ENCODE measurements at places on chromosomes 7 and 10.

GRCh38 chr7:107564553-107565298 lies 955 bp downstream of the DUS4L start:
- DNase-seq: no peak

DNA sequence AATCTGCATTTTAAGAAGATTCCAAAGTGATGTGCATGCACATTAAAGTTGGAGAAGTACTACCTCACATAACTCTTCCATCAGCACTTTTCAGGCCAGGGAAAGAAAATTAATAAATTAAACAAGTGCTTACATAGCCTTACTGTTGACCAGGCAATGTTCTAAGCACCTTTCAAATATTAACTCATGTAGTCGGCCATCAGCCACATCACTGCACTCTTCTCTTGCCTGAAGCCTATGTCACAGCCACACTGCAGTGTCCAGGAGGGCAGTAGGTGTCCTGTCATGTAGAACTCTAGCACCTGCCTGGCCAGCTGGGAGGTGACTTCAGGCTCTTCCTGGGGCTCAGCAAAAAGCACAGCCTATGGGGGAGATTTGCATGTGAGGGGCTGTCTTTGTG lies 71.5 kb downstream of the CDK1 start:
- DNase-seq: no peak

- no peak for DNase-seq
These were observed 91.4 kb downstream of the EXOC4 start for GRCh38 chr7:133344275-133344674.

- DNase-seq: no peak
These were observed 1.6 kb upstream of the PILRA start for GRCh38 chr7:100371561-100372171.

DNA sequence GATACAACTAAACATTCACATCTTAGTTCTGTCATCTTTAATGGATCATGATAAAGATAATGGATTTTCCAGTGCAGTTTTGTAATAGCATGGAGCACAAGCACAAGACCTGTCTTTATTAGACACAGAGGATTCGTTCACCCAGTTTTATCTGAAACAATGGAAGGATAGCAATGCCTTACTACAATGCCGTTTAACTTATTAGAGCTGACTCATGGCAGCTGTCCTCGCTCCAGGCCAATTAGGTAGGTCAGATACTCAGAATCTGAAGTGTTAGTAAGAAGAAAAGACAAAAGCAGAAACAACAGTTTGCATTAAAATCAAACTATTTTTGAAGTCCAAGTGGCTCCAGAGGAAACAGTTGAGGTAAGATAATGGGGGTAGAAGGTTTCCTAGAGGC lies 12.8 kb downstream of the OR13A1 start:
- no peak for DNase-seq

- no peak for DNase-seq
These were observed 4.9 kb upstream of the KLHL7 start for GRCh38 chr7:23100697-23101096.

- DNase-seq: no peak
These were observed 625.1 kb upstream of the PCDH15 start for GRCh38 chr10:55426138-55426537.

GRCh38 chr7:105298439-105298894 lies 90.3 kb downstream of the SRPK2 start:
- no peak for DNase-seq

DNA sequence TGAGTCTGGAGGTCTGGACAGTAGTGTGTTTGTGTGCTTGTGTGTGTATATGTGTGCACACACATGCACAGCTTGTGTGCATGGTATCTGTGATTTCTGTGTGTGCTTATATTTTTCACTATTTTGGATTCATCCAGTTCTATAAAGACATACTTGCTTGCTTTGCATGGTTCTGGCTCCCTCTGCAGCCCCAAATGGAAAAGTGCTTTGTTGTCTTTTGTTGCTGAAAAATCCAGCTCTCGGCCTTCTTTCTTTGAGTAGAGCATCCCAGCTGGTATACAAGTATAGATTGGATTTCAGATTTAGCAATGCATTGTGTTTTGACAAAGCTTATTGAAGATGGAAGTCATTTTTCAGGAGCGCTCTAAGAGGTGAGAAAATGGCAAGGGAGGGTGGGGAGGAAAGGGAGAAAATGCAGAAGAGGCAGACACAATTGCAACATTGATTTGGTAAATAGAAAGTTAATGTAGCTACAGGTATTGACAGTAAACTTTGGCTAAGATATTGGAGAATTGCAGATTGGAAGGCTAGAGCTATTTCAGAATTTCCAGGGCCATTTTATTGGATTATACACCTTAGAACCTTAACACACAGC lies 333.9 kb downstream of the AUTS2 start:
- DNase-seq: no peak

DNA sequence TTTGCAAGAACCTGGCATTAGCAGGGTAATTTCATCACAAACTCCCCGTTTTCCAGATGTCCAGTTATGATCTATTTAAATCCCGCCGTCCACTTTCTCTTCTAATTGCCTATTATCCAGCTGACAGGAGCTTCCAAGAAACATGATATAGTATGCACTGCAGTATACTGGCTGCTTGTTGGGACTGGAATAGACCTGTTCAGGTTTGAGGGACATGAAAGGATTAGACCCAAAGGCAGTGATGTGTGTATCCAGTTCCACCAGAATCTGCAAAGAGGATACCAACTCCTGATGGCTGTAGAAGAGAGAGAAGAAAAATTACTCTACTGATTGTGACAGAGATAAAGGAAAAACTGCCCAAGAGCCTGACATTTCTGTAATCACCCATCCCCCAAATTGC lies 8.9 kb downstream of the MSS51 start:
- DNase-seq: no peak
